Cerebellar nuclear complex (tissue), 1 donor: ENCODE measurements at places on chromosomes 2 and 18.

DNA sequence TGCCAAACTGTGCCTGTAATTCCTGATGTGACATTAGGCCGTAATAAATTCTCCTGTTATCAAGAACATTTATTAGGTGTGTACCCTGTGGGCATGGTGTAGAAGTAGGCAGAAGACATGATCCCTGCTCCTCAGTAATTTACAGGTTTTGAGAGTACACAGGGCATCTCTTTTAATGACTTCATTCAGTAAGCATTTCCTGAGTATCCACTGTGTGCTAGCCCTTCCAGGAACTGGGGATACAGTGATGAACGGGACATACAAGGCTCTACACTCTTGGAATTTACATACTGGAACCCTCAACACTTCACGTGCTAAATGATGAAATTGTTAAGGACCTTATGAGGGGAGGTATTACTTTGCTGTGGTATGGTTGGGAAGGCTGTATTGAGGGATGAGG is 30.2 kb downstream of the DIS3L2 start:
- DNase-seq, result no peak

DNA sequence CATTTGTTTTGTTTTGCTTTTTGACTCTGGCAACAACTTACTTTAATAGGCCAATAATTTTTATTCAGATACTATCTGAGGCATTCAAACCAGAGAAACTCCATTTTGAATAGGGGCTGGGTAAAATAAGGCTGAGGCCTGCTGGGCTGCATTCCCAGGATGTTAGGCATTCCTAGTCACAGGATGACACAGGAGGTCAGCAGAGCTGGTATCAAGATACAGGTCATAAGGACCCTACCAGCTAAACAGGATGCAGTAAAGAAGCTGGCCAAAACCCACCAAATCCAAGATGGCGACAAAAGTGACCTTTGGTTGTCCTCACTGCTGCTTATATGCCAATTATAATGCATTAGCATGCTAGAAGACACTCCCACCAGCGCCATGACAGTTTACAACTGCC is 102.2 kb upstream of the XPO1 start:
- no peak for DNase-seq

DNA sequence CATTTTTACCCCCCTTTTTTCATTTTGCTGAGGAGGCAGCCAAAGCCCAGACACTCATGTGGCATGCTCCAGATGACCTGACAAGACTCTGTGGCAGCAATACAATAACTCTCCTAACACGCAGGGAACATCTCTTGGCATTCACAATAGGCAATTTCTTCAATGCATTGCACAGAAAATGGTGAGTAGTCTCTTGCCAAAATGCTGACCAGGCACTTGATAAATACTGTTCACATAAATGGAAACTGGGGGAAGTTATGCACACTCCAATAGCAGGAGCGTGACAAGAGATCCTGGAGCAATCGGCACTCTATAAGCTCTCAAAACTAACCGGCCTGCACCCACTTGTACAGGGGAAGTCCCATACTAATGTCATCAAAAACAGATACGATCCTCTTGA is 66.3 kb downstream of the NBAS start:
- no peak for DNase-seq

DNA sequence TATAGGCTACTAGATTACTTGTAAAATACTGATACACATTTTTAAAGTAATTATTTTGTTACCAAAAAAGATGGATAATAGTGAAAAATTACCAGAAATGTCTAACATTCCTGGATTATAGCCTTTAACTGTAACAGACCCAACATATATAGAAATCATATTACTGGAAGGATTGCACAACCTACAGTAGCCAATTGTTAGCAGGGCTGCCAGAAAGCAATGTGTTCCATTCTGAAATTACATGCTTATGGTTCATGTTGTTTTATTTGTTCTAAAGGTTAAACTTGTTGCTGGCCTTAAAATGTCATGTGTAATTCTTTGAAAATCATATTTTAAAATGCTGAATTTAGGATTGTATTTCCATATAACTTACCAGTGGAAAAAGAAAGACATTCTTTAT is 793.6 kb upstream of the ACVR2A start:
- DNase-seq, result no peak

DNA sequence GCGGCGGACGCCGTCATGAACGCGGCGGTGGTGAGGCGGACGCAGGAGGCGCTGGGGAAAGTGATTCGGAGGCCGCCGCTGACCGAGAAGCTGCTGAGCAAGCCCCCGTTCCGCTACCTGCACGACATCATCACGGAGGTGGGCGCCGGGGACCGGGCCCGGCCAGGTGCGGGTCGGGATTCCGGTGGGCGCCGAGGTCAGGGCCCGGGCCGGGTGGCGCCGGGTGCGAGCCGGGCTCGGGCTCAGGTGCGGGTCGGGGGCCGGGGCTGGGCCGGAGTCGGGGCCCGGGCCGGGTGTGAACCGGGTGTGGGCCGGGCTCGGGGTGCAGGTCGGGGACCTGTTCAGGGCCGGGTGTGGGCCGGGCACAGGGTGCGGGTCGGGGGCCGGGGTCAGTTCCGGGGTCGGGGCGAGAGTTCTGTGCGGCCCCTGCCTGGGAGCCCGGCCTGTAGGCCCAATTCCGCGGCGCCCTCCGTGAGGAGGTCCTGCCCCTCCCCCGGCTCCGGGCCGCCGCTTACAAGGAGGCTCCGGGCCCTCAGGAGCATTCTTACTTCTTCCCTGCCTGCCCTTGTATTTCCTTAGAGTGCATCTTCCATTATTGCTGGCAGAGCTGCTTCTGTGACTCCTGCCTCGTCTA is 447 bp downstream of the TRAF3IP1 start:
- DNase-seq, result no peak

DNA sequence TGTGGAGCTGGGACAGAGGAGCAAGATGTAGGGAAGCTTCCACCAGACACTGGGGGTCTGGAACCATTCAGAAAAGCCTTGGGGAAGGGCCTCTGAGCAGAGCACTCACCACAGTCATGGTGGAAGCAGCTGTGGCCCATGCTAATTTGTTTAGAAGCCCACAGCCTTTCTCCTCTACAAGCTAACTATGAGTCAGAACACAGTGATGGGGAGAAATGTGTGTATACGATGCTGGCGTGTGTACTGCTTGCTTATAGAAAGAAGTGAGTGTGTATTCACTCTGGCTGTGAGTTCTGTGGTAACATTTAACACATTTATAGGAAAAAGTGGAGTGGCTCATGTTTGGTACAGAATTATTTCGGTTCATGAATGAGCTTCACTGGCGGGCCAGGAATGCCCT is 157.0 kb upstream of the ACAA2 start:
- no peak for DNase-seq
